ENCODE measurements at places on chromosomes 4 and X.

DNA sequence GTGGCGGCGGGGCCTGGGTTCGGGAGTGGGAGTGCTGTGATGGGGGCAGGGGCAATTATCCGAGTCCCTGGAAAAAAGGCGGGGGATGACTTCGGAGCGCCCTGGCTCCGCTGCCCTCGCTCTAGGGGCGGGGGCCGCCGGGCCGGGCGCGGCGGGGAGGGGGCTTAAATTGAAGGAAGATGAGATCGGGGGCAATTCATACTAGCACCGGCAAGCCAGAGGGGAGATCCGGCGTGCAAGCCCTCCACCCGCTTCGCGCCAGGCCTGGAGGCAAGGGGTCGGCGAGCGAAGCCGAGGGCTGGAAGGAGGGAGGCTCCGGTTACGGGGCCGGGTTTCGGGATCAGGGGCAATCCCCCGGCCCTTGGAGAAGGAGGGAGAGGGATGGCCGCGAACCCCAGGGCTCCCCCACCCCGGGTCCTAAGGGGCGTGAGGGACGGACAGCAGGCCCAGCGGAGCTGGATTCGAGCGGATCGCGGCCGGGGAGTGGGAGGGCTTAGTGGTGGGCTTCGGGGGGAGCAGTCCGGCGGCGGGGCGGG, 1.2 kb downstream of the BCORL1 start:
- no peak for DNase-seq

DNA sequence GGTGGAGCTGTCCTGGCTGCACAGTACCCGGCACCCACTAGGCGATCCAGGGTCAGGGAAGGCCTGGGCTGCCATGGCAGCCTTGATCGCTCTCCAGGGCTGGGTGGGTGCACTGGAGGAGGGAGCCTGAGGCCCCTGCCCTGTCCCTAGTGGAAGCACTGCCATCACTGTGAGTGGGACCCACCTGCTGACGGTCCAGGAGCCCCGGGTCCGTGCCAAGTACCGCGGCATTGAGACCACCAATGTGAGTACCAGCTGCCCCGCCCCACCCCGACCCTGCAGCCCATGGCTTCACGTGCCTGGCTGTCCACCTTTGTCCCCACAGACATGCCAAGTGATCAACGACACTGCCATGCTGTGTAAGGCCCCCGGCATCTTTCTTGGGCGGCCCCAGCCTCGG, 8.8 kb downstream of the PLXNA3 start:
- no peak for DNase-seq

- no peak for DNase-seq
Measured at GRCh38 chr4:84954982-84955567, 11.4 kb downstream of the WDFY3 start.

GRCh38 chr4:177250056-177250696, 59.5 kb upstream of the NEIL3 start:
- no peak for DNase-seq

All from brain pericyte (primary cell).